ENCODE measurements at places on chromosomes 4 and X. TPM values are rescaled to one million over a fixed set of nuclear protein-coding genes. Genes with fewer than 3 reads are reported as not detected.

DNA sequence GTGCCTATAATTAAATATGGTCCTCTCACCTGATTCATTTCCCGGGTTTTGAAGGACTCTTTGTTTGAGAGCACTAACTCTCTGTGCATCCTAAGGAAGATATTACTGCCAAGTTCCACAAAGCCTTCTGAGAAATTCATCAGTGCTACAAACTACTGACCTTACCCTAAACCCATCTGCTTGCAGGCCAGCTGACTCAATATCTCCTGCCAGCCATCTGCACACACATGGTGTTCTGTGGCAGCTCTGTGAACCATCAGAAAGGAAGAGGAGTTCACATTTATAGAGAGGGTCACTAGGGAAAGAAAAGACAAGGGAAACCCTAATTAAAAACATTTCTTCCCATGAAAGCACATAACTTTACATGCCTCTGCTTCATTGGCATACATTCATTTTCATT lies 156.7 kb downstream of the ATP10D start:
- DNase-seq: no peak

DNA sequence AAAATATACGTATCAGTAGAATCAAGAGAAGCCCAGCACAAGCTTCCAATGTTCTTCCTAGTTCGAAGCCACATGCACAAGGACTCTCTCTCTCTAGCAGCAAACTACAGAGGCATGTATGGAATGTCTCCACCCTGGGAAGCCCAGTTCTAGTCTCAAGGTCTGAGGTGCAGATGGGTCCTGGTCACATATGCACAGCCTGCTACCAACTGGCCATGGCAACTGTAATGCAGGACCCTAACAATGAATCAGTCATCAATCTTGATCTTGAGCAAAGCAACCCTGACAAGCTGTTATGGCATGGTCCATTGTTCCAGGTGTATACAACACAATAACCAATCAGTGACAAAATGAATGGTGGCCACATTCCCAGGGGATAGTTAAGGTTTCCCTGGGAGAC lies 55.8 kb downstream of the MBNL3 start:
- no peak for DNase-seq

DNA sequence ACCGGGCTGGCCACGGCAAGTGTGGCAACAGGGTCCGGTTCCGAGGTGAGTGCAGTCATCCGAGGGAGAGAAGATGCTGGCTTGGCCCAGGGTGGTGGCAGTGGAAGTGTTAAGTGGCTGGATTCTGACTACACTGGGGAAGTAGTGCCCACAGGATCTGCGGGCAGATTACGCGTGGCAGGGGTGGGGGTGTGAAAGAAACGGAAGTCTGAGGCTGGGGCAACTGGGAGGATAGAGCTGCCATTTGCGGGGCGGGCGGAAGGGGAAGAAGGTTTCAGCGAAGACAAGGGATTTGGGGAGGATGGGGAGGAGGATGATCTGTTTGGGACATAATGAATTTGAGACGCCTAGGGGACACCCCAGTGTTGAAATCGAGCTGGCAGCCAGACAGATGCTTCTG lies 5.3 kb downstream of the RS1 start:
- DNase-seq: peak; percentile 16

GRCh38 chrX:134971926-134972325 lies 18.9 kb upstream of the SMIM10 start:
- DNase-seq: no peak

GRCh38 chrX:5155301-5155700 lies 1073.4 kb downstream of the NLGN4X start:
- no peak for DNase-seq

DNA sequence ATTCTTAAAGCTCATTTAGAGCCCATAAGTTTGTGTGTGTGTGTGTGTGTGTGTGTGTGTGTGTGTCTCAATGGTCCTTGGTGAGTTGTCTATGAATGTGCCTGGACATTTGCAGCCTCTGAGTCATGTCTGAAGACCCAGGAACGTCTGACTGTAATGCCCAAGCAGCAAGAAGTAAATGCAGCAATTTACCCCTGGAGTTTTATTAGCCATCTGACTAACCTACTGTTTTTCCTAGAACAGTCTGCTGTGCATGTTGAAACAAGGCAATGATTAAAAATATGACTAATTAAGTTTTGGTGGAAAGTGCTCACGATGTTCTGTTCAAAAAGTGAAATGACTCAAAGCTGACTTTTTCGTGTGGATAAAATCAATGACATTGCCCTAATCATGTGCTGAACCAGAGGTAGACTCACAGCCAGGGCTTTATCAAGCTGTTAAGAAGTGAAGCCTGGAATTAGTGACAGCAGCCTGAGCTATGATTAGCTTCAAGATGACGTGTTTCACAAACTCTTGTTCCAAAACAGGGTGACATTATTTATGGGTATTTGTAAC lies 201.6 kb downstream of the CPE start:
- no peak for DNase-seq

GRCh38 chrX:138001226-138001625 lies 435.3 kb downstream of the ZIC3 start:
- no peak for DNase-seq

- DNase-seq: no peak
Observed at GRCh38 chrX:40617566-40617965, 5.7 kb upstream of the MPC1L start.

- no peak for DNase-seq
Observed at GRCh38 chr4:10164877-10165283, 48.3 kb upstream of the WDR1 start.

DNA sequence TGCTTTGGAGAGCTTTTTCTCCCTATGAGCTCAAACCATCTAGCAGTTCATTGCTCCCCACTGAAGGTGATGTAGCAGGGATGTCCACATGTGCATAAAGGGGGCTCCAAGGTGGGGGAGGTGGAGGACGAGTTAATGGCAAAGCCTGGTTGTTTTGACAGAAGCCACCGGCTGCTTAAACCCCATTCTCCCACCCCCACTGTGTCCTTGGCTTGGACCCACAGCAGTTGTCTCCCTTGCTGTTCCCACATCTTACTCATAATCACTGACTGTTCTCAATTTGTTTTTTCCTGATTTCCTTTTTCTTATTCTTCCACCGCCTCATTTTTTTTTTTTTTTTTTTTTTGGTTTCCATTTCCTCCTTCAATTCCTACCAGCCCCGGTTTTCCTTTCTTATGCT lies 72.7 kb downstream of the GEMIN8 start:
- DNase-seq: no peak

DNA sequence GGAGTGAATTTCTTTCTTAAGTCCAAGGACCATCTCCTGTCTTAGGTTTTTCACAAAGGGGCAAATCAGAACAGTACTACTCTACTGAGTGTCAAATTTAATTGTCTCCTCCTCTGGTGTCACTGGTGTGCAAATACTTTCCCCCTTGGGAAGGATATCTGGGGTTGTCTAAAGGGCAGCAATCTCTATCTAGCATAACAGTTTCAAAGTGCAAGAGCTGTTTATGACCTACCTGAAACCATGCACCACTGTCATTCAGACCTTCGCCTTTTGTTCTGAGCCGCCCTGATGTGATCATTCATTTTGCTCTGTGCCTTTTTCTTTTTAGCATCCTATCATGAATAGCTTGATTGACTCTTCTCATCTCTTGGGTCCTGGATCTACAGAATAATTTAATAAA lies 39.3 kb downstream of the IL1RAPL1 start:
- DNase-seq: no peak

DNA sequence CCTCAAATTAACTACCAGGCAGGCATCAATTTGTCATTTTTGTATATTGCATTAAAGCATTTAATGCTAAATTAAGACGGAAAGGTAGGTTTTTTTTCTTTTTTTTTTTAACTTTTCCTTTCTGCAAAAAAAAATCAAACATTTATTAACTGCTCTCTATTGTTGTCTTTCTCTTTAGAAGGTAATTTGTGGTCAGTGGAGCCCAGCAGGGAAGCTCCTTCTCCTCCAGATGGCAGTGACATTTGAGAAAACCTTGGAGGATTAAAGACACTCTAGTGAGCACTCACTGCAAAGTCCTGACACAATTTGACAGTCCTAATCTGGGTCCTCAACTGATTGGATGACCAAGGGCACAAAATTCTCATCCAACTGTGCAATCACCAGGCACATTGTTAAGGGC lies 102.4 kb downstream of the SLIT2 start:
- no peak for DNase-seq

GRCh38 chr4:87337361-87337760 lies 14.7 kb upstream of the HSD17B13 start:
- no peak for DNase-seq

- DNase-seq: no peak
Observed at GRCh38 chr4:3021127-3021526, 53.2 kb downstream of the HTT-AS start.

DNA sequence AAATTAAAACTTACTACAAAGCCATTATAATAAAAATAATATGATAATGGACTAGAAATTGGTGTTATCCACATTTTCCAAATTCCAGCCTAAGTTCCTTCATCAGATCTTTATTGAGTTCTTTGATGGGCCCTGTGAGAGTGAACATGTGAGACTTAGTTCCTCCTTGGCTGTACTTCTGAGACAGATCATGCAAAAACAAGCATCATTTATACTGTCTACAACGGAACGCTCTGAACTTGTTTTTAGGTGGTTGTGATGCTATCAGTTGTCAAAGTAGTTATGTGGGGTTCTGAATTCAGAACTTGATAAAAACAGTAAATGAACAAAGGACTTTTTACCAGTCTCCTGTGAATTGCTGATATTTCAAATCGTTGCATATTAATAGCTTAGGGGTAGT lies 48.9 kb downstream of the JADE3 start:
- no peak for DNase-seq

DNA sequence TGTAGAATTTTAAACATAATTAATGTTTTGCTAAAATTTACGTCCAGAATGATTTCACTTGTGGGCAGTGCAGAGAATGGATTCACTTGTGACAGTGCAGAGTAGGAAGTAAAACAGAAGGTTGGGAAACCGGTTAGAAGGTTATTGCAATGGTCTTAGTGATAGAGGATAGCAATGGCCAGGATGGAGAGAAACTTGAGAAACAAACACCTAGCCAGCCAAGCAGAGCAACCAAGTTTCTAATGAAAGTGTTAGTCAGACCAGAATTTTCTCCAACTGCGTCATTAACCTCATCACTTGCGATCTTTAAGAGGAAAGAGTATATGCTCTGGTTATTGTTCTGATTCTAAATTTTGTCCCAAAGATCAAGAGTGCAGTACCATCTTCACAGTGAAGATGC lies 50.0 kb upstream of the TBC1D9 start:
- no peak for DNase-seq

DNA sequence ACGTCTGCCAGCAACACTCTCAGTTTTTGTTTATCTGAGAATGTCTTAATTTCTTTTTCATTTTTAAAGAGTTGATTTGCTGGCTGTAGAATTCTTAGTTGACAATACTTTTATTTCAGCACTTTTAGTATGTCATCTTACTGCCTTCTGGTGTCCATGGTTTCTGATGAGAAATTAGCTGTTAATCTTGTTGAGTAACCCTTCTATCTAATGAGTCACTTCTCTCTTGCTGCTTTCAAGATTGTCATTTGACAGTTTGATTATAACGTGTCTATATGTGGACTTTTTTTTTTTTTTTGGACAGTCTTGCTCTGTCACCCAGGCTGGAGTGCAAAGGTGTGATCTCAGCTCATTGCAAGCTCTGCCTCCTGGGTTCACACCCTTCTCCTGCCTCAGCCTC lies 24.0 kb upstream of the TMEM255A start:
- no peak for DNase-seq

GRCh38 chr4:127685292-127685691 lies 44.9 kb upstream of the SLC25A31 start:
- no peak for DNase-seq

GRCh38 chr4:40995850-40996249 lies 218.5 kb downstream of the APBB2 start:
- DNase-seq: no peak

- DNase-seq: no peak
Observed at GRCh38 chr4:82247171-82247570, 126.6 kb downstream of the HNRNPD start.

DNA sequence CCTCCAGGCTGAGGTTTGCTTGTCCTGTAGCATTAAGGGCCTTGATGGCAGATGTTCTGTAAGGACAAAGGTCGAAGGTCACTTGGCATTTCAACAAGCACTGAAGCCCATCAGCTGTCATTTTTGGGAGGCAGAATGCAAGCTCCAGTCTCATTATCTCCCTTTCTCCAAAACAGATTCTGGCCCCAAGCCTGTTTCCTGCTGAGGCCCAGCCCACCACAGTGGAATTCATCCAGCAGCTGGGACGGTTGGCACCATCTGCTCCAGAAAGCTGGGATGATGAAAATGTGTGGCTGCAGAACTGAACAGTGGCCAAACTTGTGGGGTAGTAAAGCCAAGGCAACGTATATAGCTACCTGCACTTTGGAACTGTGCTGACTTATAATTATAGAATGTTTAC lies 17.7 kb upstream of the PPEF2 start:
- no peak for DNase-seq

- DNase-seq: no peak
Observed at GRCh38 chr4:121789455-121789854, 11.7 kb upstream of the EXOSC9 start.

DNA sequence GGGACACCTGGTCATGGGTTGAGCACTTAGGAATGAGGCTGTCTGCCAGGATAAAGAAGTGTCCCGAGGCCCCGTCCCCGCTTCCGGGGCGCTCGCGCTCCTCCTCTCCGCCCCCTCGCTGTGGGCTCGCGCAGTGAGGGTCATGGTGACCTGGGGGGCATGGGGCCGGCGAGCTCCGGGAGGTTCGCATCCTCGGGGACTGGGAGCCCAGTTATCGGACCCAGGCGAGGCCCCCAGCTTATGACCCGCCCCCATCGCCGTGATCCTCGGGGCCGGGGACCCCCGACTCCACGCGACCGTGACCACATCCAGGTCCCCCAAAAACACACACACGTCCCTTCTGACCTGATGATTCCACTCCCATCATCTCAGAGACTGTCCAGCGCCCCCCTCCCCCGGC lies 35.3 kb upstream of the SRPX start:
- DNase-seq: no peak

DNA sequence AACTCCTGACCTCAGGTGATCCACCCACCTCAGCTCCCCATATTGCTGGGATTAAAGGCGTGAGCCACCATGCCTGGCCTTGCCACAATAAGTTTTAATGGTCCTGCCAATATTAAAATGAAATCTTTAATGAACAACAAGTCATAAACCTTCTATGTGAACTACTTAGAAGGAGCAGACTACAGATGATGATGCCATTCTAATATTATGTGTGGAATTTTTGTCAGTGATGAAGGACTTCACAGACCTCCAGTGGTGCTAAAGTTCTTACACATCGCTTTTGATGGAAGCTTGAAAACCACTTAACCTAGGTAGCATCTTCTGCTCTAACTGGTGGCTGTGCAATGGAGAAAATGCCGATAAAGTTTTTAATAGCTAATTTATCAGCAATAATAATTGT lies 331.4 kb downstream of the CCSER1 start:
- DNase-seq: no peak

Gene PPP4R3C
- total RNA-seq: not detected

Gene LDB2
- under 0.01 TPM for total RNA-seq

Gene SHROOM3
- total RNA-seq: under 0.01 TPM

Gene PLK4
- total RNA-seq: 2.7 TPM

Gene TLR3
- 3.2 TPM for total RNA-seq

Gene TBX22
- not detected for total RNA-seq

Gene EVC2
- total RNA-seq: 3.8 TPM

Gene BMX
- total RNA-seq: 0.27 TPM

Gene PAGE4
- not detected for total RNA-seq

Gene TMEM175
- total RNA-seq: 28.3 TPM

Gene TMEM31
- not detected for total RNA-seq

Gene SORBS2
- total RNA-seq: under 0.01 TPM

Gene SMIM43
- under 0.01 TPM for total RNA-seq

Gene SPANXN4
- total RNA-seq: not detected

All from hematopoietic multipotent progenitor cell (in vitro differentiated cells).